Skeletal muscle cell (primary cell): ENCODE measurements at places on chromosomes 11 and 22.

- DNase-seq: no peak
These were observed 767 bp downstream of the SLC43A1 start for GRCh38 chr11:57514538-57515331.

- peak; percentile 7 for DNase-seq
These were observed 48.9 kb downstream of the FAR1 start for GRCh38 chr11:13717331-13717730.

DNA sequence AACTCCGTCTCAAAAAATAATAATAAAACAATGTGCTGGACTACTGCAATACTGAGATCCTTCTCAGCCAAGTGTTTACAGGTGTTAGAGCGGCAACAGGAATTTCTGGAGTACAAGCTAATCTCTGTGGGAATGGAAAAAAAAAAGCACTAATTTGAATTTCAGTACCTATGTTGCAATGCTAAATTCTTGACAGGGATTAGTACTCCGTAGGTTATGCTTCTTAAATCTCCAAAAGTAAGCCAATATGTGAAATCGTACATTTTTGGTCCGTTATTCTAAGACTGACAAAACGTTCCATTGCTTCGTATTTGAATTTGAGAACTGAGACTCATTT, 1.1 kb downstream of the ATL3 start:
- no peak for DNase-seq

DNA sequence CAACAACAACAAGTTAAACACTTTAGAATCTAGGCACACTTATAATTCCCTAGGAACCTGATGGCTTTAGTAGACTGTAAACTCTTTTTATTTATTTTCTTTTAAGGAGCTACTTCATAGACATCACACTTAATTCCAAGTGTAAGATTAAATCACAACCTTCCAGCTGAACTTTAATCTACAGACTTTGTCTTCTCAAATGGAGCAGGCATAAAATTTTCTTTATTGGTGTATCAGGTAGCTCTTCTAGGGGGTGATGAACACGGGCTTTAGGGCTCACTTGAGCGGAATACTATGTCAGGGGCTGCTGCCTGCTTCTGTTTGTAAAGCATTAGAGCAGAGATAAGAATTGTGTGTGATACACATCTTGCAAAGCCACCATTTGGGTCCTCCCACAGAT, 525.8 kb upstream of the FAT3 start:
- no peak for DNase-seq

DNA sequence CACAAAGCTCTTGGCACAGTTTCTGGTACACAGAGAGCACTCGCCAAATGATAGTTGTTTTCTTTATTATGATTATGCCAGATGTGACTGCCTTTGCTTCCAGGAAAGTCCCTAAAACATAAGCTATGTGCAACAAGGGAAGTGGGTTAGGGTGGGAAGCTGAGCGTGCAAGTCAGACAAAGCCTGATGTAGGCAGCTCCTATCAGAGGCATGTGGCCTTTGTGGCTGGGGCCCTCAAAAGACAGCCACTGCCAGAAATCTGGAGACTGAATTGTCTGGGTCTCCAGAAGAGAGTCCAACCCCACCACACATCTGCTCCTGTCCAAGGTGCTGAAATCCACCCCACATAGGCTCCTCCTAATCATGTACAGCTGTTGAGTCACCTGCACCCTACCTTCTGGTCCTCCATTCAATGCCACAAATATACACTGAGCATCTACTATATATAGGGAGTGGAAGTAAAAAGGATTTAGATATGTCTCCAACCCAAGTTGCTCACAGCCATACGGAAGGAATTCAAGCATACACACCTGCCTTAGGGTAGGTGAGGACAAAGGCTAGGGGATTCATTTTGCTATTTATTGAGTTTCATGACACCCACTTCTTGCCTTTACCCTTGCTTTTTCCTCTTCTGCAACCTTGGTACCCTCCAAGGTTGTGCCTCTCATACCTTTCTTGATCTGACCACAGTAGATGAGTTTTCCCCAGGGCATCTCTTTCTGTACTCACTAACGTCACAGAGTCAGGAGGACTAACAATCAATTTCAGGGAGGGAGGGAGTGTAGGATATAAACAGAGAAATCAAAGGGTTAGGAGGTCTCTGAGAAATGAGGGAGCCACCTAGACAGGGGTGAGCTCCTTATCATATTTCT, 12.4 kb downstream of the SEC14L3 start:
- no peak for DNase-seq

DNA sequence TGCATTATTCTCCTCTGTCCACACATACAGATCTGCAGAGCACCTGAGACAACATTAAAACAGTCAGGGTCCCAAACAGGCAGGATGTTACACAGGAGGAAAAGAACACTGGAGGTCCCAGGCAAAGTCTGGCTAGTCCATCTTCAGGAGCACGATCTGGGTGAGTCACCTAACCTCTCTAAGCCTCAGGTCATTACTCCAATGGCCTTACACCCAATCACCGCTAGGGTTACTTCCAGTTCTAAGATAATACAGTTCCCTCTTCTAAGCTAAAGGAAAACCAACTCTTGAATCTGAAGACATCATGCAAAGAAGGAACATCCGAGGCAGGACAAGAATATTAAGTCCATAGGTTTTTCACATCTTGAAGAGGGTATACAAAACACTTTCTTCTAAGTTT, 24.5 kb downstream of the ASCC2 start:
- no peak for DNase-seq

DNA sequence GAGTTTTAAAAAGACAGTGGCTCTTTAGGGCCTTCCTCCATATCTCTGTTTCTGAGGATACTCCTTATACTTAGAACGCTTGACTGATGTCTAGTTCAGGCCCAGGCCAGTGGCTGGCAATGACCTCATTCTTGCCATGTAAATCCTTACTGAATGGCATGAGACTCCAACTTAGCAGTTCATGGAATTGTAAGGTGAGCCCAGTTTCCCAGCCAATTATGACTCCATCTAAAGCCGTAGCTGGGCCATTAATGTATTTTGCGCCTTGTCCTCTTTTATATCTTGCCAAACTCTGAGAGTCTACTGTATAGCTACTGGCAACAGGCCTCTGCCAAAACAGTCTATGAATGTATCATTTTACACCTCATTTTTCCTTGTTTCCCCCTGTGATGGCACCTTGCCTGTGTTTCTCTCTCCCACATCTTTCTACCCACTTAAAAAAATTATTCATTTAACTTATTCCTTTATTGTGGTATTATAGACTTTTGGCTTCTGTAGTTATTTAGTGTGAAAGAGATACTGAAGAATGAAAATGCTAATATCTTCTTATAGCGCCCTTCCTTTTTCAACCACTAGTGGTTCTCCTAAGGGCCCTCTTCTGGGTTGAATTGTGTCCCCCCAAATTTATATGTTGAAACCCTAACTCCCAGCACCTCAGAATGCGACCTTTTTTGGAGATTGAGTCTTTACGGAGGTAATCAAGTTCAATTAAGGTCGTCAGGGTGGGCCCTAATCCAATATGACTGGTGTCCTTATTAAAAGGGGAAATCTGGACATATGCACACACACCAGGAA, 67.4 kb downstream of the ZNRF3 start:
- DNase-seq: no peak

DNA sequence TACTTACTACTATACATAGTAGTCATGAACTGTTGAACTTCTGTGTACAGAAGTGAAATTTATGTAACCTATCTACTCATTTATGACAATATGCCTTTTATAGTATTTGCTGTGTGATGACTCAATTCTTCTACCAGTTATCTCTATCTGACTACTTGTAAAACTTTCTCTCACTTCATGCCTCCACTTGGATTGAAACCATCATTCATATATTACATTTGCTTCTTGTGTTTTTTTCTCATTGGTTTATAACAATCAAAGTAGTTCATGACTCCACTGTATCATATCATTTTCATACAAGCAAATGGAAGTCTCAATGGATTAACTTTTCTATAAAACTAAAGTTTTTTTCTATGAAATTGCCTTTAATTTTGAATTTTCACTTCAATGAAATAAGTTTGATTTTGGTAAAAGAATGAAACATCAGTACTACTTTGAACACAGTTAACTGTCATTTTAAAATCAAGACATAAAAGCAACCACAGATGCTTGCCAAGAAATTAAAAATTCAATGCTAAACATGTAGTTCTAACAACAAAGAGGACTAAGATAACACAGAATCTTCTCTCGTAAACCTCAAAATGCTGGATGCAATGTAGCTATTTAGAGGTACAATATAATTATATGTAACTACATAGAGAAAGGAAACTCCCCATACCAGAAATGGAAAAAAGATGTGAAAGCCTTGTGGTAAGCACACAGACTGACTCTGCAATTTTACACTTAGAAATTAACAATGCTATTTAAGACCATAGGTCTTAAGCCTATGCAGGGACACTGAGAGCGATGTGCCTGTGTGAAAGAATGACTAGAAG, 27.6 kb upstream of the EXPH5 start:
- DNase-seq: no peak

DNA sequence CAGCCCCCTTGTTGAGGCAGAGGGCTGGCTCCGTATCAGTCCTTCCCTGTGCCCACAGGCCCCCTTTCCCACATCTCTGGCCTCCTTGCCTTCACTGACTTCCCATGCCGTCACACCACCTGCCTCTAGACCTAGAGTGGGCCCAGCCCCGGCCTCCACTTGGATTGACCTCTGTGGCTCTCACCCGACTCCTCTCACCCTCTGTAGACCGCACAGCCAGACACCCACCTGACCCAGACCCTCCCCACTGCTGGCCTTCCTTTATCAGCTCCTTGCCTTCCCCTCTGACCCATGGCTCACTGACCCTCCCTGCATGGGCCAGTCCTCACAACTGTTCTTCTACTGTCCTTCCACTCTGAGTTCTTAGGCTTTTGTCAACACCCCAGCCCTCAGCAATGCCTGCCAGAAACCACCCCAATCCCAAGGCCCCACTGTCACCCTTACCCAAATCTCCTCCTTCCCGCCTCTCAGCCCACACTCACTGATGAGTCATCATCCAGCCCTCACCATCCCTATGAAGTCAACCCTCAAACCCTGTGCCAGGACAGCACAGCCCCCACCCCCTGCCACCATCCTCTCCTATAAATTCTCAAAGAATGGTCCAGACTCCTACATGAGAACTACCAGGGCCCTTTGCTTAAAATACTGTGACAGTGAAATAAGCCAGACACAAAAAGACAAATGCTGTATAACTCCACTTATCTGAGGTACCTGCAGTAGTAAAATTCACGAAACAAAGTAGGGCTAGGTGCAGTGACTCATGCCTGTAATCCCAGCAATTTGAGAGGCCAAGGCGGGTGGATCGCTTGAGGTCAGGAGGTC, 53.4 kb downstream of the SCGB1A1 start:
- peak; percentile 24 for DNase-seq

GRCh38 chr11:110089617-110090282, 3.4 kb upstream of the ZC3H12C start:
- DNase-seq: no peak

GRCh38 chr22:35410663-35411034, 10.7 kb downstream of the MCM5 start:
- DNase-seq: no peak

GRCh38 chr22:29674121-29674520, 45.7 kb upstream of the CABP7 start:
- no peak for DNase-seq

GRCh38 chr22:26170795-26171580, 1.7 kb downstream of the SEZ6L start:
- DNase-seq: no peak

GRCh38 chr11:3144296-3145205, 20.6 kb downstream of the OSBPL5 start:
- no peak for DNase-seq

- no peak for DNase-seq
These were observed 164.6 kb downstream of the MN1 start for GRCh38 chr22:27636716-27637508.

DNA sequence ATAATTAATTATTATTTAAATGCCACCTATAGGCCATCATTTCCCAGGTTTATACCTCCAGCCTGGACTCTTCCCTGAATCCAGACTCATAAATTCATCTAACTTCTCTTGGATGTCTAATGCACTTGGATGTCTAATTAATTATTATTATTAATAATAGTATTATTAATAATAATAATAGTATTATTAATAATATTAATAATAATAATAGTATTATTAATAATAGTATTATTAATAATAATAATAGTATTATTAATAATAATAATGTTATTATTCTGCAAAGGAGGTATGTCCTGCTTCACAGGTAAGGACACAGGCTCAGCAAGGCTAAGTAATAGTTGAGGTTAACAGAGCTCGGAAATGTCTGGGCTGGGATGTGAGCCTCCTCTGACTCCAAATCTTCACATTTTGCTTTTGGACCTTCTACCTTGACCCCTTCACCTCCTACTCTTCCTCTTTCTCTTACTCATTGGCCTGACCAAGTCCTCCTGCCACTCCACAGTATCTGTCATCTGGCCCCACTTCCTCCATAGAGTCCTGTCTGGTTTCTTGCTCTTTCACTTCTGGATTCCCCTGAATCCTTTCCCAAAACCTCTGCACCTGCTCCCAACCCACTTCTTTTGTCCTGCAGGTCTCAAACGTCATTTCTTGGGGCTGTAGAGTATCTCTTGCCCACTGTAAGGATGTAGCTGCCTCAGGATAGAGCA, 8.0 kb downstream of the RIBC2 start:
- DNase-seq: no peak

DNA sequence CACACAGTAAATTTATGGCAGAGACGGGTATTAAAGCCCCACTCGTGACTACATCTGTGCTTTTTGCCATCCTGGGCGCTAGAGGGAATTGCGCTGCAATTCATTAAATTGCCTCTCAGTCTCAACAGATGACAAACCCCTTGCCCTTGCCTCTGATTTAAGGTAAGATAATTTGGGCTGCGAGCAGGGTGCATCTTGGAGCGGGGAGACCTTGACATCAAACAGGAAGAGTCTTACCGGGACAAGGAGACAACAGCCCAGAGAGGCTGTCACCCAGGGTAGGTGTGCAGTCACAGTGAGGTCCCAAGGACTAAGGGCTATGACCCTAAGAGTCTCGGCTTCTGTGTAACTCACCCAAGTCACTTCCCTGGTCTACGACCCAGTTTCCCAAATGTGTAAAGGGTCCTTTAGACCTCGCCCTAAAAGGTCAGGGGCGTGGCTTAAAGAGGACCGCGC, 449 bp upstream of the TOM1 start:
- no peak for DNase-seq

- DNase-seq: peak; percentile 92
These were observed at the start of gene AMPD3 for GRCh38 chr11:10454878-10455631. AMPD3 (plus strand) TSS chr11:10455264; CDS start chr11:10461520, 6,256 bp downstream.

- DNase-seq: no peak
These were observed 130.4 kb downstream of the C11orf87 start for GRCh38 chr11:109552376-109552775.
